Fibroblast of skin of abdomen (primary cell): ENCODE measurements at places on chromosomes 1 and 21.

GRCh38 chr1:8386247-8386646 is 68.3 kb downstream of the SLC45A1 start:
- no peak for DNase-seq

GRCh38 chr1:109732390-109732881 is 8.4 kb downstream of the GSTM3 start:
- no peak for DNase-seq

DNA sequence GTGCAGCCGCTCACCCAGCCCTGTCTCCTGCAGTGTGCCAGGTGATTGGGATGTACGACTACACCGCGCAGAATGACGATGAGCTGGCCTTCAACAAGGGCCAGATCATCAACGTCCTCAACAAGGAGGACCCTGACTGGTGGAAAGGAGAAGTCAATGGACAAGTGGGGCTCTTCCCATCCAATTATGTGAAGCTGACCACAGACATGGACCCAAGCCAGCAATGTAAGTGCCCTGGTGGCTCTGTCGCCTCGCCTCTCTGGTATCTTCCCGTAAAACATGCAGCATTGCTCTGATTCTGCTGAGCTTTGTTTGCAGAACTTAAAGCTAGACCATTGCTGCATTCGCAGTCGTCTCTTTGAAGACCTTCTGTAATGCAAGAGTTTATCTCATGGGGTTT is 79.2 kb downstream of the ATP5PO start:
- DNase-seq = no peak

DNA sequence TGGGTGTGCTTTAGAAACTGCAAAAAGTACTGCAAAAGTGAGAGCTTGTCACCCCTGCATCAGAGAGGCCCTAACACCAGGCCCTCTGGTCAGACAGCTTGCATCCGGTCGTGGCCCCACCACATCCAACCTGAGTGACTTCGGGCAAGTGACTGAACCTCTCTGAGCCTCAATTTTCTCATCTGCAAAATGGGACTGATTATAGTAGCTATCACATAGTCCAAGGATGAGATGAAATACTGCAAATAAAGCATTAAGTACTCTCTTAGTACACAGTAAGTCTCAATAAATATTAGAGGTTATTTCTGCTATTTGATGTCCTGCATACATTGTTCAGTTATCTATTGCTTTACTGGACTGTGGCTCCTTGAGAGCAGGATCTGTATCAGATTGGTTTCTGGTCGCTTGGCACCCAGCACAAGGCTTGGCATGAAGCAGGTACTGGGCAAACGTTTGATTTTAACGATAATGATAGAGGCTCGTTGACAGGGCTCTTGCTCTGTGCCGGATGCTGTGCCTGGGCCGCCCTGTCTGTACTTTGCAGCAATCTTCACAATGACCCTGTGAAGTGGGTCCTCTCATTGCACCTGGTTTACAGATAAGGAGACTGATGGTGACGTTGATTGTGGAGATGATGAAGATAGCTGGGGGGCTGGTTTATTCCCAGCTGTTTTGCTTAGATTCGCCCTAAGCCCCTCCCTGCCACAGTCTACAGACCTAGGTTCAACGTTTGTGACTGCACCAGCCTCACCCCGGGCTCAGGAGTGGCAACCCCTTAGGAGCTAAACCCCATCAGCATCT is 43.6 kb downstream of the RAP1GAP start:
- no peak for DNase-seq

GRCh38 chr1:204874274-204874673 is 3.6 kb downstream of the NFASC start:
- DNase-seq = no peak

GRCh38 chr1:188590641-188591040 is 1761.9 kb downstream of the PLA2G4A start:
- peak; percentile 22 for DNase-seq
